ENCODE measurements at places on chromosomes 12 and 14.

DNA sequence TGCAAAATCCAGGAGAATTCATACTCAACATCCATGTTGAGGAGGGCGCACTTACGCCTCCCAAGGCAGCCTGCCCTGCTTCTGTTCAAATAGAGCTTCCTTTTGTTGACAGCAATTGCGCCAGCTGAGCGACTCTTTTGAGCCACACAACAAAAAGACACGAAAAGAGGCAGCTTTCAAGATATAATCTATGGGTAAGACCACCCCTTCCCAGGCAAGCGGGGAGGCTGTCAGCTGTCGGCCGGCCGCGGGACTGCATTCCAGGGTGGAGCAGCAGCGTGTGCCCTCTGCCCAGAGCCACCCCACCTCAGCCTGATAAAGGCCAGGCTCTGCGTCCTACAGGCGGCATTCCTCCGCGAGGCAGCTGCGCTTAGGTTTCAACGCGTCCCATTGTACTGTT, 15.8 kb upstream of the STAB2 start:
- DNase-seq = no peak

- peak; percentile 11 for DNase-seq
Observed at GRCh38 chr12:120110550-120111501, 5.7 kb downstream of the RAB35 start.

- DNase-seq = no peak
Observed at GRCh38 chr12:3537719-3538465, 46.9 kb downstream of the PRMT8 start.

DNA sequence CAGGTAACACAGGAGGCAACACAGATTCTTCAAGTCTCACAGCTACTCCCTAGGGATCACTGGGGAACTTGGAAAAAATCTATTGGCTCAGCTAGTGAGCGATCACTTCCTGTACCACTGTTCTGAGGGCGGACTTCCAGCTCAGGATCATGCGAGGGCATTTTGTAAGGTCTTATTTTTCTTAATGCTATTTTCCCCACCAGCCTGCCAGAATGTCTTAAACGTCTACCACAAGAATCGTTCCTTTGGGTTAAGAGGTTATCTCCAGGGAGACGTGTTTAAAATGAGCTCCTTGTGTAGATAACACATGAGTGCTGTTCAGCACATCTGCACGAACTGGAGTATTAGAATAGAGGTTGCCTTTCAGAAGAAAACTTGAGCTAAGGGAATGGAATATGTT, 162.6 kb downstream of the ETNK1 start:
- DNase-seq = no peak

GRCh38 chr14:23148591-23149249, 29.7 kb upstream of the CEBPE start:
- no peak for DNase-seq

GRCh38 chr12:110679201-110679600, 9.7 kb downstream of the HVCN1 start:
- no peak for DNase-seq

DNA sequence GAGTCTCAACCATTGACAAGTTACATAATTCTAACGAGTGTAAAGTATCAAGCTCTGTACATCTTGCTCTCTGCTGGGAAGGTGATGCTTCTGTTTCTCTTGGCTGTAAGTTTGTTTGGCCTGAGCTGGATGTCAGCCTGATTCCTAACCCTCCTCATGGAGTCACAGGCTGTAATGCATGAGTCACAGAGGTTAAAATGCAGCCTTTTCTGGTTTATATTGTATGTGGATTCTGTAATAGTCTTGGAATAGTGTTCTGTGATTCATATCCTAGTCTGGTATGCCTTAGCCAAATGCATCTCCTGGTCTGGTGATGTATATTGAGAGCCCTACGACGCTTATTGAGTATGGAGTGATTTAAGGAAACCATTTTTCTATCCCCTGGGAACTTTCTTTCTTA, 104.5 kb upstream of the FRMD6 start:
- no peak for DNase-seq

- DNase-seq = no peak
Observed at GRCh38 chr12:93741659-93742109, 64.5 kb downstream of the CRADD start.

DNA sequence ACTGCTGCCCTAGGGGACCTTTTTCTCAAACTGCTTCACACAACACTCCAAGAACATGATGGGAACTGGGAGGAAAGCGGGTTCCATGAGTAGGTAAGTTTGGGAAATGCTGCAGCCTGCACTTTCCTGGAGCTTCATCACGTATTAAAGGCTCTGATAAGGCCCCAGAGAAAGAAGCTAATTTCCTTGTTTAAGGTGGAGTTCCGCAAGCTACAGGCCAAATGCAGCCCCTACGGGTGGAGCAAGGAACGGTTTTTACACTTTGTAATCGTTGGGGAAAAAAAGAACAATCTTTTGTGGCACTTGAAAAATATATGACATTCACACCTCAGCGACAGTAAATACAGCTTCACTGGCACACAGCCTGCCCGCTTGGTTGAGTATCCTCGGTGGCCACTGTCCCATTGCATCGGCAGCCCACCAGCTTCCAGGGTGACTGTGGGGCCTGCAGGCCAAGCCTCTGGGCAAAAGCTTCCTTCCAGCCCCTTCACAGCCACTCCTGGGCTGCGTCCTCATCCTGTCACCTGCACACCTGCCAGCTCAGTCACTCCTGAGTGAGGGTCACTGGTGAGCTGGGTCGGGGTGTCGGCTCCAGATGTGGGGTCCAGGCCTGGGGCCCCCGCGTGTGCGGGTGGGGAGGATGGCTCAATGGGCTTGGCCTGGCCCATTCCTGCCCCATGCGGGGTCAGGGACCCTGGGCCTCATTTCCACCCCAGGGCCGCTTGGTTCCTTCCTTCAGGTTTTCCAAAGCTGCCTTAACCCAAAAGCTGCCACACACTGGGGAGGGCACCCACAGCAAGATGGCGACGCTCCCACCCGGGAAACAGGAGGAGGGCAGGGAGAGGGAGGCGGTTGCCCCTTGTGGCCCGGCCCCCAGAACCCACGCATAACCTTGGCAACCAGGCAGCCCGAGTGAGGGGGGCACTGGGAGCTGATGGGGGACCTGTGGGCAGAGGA, 2.4 kb downstream of the AMN start:
- no peak for DNase-seq

DNA sequence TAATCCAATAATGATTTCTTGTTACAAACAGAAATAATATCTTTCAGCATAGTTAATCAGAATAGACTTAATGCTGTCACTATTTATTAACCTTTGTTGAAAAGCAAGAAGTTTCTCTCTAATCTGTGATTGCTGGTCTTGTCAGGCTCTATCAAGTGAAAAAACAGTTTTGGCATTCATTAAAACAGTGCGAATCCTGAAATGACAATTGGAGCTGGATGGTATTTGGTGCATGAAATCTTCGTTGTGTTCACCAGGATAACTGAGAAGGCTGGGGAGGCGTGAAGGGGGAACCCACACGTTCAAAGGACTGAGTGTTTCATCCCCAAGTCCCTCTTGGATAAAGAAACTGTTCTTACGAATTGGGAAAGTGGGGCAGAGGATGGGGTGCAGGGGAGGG, 190.2 kb upstream of the MYL2 start:
- no peak for DNase-seq

DNA sequence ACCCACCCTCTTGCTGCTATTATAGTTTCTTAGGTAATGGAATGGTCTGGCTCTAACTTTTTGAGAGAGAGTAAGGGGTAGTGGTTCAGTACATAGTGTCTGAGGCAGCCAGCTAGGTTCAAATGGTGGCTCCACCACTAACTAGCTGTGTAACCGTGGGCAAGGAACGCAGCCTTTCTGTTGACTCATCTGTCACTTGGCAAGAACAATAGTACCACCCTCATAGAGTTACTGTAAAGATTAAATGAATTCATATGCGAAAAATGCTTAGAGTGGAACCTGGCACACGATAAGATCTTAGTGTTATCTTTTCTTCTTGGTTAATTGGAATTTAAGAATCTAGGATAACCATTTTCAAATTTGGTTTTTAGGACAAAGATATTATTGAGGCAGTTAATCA, 14.0 kb downstream of the CCDC62 start:
- no peak for DNase-seq

DNA sequence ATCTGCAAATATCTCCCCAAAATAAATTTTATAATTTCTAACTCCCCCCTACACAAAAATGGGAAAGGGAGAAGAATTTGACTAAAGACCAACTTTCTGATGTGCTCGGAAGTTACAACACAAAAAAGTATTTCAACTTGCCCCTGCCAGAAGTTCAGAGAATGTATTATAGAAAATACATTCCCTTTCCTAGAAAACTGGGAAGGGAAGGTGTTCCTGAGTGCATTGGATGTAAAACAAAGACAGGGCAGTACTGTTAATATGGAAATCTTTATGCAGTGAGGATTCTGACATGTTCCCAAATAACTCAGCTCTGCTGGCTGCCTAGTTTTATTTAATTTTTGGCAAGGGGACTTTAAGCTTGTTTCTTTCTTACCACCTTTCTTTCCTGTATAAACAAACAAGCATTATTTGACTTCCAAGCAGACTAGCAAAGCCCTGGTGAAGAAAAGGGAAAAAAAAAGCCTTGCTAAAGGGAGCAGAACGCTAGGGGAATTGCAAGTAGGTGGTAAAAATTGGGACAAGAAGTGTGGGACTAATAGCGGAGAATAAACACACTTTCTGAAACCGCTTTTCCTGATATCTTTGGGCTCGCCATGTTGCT, 124.1 kb downstream of the STXBP6 start:
- no peak for DNase-seq

- no peak for DNase-seq
Observed at GRCh38 chr14:38860530-38860929, 242.5 kb downstream of the SEC23A start.

- DNase-seq = no peak
Observed at GRCh38 chr12:66011731-66012130, 118.8 kb downstream of the LLPH start.

- DNase-seq = no peak
Observed at GRCh38 chr12:65574867-65575266, 249.4 kb upstream of the HMGA2 start.

GRCh38 chr14:62914025-62914424, 131.2 kb downstream of the KCNH5 start:
- DNase-seq = no peak

GRCh38 chr14:100844082-100844408, 18.1 kb downstream of the MEG3 start:
- no peak for DNase-seq

DNA sequence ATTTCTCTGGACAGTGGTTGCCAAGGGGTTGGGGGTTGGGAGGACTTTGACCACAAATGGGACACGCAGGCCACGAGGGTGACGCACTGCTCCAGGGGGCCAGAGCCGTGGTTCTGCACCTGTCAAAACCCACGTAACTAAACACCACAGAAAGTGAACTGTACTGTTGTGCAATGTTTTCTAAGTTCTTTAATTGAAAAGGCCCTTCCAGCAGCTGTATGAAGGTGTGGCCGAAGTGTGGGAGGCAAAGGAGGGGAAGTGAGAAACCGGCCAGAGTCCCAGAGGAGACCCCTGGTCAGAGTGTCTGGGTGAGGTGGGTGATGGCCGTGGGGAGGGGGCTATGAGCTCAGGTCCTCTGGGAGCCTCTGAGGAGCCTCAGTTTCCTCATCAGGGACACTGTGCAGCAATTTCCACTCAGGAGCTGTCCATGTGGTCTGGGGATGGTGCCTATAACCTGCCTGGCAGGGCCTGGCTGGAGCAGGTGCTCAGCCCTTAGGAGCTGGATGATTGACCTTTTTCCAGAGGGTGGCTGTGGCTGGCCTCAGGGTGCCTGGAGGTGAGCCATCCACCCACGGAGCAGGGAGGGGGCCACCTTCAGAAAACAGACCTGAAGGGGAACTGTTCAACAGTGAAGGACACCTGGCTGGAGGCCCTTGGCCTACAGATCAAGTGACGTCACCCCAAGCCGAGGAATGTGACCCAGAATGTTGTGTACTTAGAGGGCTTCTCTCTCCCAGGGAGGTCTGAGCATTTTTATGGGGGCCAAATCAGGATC, 9.8 kb upstream of the BDKRB2 start:
- no peak for DNase-seq

- no peak for DNase-seq
Observed at GRCh38 chr12:4145990-4146859, 127.3 kb upstream of the CCND2 start.

- DNase-seq = no peak
Observed at GRCh38 chr12:12624498-12624992, 12.9 kb downstream of the CREBL2 start.

GRCh38 chr14:93331002-93331727, 1.7 kb downstream of the BTBD7 start:
- DNase-seq = no peak

- DNase-seq = no peak
Observed at GRCh38 chr12:114685320-114685781, 1.4 kb upstream of the TBX3 start.

- no peak for DNase-seq
Observed at GRCh38 chr12:3035815-3036702, 41.1 kb upstream of the TSPAN9 start.

GRCh38 chr12:103326190-103326589, 169.6 kb downstream of the C12orf42 start:
- DNase-seq = no peak

GRCh38 chr12:52828591-52829021, 5.5 kb downstream of the KRT79 start:
- no peak for DNase-seq

DNA sequence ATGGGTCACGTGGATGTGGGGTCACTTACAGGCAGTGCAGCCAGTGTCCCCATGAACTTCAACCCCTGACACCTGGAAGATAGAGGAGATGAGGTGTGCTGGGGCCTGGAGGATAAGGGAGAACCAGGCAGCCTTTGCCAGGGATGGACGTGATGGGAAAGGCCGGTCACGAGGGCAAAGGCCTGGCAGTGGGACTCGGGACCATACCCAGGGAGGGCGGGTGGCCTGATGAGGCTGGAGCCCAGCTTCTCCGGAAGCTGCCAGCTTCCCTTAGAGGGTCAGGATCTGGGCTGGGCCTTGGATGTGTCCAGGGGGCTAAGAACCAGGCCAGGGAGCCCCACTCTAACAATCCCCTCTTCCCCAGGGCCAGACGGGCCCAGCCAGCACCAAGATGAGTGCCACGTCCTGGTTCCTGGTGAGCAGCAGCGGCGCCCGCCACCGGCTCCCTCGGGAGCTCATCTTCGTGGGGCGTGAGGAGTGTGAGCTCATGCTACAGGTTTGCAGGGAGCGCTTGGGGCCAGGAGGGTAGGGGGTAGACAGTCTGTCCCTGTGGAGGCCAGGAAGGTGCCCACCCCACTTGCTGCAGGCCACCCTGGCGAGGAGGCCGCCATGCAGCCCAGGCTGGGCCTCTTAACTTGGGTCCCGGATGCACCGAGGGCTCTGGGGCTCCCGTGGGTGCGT, 3.1 kb downstream of the CEP170B start:
- DNase-seq = no peak
